ENCODE measurements at places on chromosomes 5 and 9.

DNA sequence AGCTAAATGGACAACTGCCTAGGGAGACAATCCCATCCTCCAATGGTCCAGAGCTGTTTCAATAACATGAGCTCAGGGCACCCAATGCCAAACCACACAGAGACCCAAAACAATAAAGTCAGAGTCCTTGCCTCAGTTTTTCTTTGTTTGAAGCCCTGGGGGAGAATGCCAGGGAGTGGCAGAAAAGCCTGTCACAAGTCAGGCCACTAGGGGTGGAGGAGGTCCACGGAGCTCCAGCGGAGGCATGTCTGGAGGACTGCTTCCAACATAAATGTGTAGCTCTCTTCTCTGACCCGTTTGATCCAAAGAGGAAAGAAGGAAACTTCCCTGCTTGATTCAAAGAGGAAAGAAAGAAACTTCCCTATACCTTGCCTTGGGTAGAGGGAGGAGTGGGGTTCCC, 175.3 kb downstream of the HSPA4 start:
- no peak for DNase-seq

GRCh38 chr5:172743112-172743959, 27.7 kb downstream of the DUSP1 start:
- no peak for DNase-seq

DNA sequence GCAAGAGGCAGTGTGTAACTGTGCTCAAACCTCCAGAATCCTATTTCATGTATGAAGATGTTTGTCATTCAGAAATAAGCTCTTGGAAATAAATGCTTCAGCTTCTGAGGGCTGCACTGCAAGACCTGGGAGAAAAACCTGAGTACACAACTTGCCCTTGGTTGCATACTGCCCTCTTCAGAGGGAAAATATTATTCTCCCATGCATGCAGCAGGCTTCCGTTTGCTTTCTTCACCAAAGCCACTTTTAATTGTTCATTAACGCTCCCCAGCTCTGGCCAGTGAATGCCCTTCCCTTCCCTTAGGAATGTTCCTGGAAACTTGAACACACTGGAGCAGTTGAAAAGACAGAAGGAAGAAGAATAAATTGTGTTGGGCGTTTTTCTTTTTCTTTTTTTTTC, 2.5 kb upstream of the WHRN start:
- DNase-seq: no peak

DNA sequence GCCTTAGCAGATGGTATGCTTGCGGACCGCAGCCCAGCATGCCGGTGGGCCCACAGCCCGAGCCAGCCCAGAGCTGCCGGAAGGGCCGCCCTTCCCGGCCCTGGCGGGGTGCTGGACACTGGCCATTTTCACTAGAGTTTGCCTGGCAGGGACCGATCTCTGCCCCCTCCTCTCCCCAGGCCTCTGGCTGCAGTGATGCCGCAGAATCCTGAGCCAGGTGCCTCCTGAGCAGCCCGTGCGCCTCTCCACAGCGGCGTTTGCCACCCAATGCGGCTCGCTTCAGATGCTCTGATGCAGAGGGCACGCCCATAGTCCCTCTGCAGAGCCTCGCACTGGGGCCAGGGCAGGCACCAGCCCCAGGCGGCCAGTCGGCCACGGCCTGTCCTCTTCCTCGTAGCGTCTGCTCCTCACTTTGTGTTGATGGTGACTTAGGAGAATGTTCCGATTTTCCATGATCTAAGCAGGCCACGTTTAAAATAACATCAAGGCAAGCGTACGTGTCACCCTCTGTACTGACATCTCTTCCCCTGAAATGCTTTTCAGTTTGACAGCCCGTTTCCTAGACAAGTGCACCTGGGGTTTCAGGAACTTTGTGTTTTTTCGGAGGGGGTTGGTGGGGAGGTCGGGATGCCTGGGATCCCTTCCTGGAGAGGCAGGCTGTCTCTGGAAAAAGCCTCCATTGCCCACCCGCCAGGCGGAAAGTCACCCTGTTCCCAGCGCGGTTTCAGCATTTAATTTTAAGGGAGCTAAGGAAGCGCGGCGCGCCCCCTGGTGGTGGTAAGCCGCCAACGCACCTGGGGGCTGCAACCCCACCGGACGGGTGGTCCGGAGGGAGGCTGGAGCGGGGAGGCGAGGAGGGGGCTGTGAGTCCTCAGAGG, 29.8 kb upstream of the HMCN2 start:
- DNase-seq: peak; percentile 40

DNA sequence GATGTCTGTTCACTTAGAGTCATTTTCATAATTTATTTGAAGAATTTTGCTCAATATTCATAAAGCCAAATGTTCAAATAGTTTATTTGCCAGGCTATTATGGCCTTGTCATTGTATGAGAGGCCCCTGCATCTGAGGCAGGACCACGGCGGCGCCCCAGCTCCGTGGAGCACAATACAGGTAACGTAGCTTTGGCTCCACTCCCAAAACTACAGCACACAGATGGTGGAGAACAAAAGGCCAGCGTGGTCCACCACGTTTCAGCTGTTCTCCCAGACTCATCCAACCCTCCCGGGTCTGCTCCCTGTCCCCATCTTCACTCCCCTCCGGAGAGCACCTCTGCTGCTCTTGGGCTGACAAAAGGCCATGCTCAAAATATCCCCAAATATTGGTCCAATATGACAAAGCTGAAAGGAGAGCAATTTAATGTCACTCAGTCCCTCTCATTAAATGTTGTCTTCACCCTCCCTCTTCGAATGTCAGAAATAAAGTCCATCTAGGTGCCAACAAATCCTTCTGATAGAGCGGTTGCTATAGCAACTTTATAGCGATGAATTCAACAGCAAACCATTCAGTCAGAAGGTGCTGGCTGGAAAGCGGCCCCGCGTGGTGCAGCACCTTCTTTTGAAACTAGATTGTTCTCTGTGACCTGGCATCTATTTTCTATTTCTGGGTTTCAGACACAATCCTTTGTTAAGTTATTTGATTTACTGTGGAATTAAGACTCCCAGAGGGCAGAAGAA, 504.3 kb downstream of the ARHGEF28 start:
- no peak for DNase-seq

- no peak for DNase-seq
These were observed 38.9 kb downstream of the ADRA1B start for GRCh38 chr5:159955056-159955624.

DNA sequence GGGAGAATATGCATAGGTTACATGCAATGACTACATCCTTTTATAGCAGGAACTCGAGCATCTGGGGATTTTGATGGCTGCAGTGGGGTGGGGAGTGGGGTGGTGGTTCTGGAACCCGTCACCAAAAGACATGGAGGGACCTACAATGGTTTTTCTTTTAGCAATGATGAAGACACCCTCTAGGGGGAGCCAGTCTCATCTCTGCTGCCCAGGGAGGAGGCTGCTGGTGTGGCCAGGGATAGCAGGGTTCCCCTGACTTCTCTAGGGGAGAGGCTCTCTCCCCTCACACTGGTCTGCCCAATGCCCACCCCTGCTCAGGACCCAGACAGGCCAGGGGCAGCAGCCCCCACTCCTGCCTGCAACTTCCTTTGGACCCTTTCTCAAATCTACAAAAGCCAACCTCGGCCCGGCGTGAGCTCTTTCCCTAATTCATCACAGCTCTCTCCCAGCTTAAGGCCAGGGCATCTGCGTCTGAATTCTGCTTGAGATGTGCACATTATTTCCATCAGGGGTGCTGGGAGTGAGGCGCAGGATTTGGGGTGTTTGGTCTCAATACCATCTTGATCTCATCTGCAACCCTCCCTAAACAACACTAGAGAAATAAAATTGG, 73.6 kb upstream of the RETREG1 start:
- no peak for DNase-seq

- no peak for DNase-seq
These were observed 31.3 kb downstream of the MARCHF3 start for GRCh38 chr5:126998895-126999570.

DNA sequence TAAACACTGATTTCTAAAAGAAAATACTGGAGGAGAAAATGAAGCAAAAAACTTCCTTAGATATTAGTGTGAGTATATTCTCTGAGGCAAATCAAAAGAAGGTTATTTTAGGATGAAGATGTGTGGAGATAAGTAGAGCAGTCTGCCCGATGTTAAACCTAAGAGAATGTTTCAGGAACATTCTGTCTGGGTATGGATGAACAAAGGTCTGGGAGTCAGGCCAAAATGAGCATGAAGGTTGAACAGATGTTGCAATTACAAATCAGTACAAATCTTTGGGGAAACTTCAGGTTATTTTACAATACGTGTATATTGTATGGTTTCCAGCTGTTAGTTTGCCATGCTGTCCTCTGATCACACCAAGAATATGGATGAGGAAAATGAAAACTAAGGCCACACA, 14.4 kb upstream of the CEP78 start:
- DNase-seq: no peak

GRCh38 chr9:16179566-16179965, 626.7 kb downstream of the CCDC171 start:
- no peak for DNase-seq

- no peak for DNase-seq
These were observed 48.1 kb downstream of the FOCAD start for GRCh38 chr9:20732118-20732517.

DNA sequence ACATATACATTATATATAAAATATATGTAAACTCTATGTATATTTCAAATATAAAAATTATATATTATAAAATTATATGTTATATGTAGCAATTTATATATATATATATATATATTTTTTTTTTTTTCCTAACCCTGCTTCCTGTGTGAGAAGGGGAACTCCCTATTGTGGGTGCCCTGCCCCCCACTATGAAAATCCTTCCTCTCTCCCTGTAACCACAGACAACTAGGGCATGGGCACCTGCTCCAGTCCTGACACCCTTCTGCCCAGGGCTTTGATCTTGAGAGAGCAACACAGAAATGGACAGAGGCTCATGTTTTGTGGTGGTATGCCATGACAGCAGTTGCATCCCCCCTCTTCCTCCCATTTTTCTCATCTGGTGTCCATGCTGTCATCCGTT, 148.7 kb upstream of the IL12B start:
- no peak for DNase-seq

DNA sequence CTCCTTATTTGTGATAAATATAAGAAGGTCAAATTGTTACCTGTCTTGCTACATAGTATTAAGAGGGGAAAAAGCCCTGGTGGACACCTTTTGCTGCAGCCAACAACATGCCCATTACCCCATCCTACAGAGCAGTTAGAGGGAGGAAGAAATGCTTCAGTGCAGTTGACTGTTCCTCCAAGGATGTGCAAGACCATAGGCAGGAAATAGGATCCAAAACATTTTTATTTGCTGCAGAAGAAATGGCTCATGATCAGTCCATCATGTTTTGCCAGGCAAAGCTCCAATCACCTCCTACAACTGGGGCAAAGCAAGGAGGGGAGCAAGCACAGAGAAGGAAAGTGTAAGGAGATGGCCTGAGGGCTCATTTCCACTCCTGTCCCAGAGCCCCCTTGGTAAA, 399.1 kb upstream of the PIK3R1 start:
- DNase-seq: no peak

DNA sequence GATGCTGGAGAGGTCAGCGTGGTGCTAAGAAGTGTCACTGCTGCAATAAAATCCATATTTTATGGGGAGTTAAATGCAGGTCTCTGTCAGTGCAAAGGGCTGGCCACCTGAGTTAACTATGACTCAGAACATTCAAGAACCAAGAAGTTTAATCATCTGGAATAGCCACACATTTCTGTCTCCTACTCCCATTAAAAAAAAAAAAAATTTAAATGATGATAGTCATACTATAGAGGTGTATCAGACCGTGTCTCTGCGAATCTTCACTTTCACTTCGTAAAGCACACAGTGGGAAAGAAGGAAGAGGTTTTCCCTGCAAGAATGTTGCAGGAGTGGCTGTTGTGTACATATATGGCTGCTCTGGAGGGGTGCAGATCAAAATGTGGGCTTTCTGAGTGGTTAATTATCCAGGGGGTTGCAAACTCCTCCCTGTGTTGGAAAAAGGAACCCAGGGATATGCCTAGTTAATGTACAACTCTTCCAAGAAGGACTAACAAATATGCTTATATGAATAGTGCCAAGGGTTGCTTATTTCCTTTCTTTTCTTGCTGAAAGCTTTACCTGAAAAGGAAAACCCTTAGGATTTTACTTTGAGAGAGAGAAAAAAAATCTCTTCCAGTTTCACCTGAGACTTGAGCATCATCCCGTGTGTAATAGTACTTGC, 1.5 kb downstream of the CDH6 start:
- DNase-seq: no peak

DNA sequence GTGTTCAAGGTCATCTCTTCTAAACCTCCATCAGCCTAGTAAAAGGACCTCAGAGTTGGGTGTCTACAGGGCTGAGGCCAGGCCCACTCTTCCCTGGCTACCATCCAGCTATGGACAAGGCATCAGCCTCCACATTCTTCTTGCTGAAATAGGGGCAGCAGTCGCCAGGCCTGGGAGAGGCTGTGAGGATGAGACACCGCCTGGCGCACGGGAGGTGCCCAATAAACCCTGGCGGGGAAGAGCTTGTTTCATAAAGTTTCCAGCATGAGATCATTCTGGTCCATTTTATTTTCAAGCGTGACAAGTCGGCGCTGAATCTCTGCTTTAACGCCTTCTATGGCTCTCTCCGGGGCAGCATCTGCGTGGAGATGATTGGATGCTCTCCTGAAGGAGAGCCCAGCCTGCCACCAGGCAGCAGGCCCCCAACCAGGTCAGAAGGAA, 153.4 kb downstream of the OLFM1 start:
- DNase-seq: no peak

GRCh38 chr9:121631978-121632418, 19.4 kb upstream of the DAB2IP start:
- no peak for DNase-seq

DNA sequence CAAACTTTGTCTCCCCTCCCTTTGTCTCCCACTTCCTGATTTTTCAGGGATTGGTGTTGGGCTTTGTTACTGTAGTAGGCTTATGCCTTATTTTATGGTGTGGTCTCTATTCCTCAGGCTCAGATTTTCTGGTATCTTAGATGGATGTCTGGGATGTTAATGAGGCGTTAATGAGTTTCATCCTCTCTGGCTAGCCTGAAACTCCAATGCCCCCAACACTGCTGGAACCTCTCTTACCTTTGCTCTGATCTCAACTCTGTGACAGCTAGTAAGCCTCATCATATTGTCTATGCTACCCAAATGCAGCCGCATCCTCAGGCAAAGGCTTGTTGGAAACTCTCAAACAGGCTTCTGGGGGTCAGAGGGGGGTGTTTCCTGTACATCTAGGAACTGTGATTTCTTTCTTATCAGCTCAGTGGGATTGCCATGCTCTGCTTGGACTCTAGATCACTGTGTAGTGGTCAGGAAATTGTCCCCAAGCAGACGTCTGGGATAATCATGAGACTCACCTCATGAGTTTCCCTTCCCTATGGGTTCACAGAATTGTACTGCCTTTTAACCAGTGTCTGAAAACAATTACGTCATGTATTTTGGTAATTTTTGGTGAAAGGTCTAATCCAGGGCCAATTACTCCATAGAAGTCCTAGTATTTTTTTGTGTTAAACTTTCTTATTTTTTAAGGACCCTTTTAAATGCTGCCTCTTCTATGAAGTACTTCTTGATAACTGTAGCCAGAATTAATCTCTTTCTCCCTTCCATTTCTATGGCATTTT, 88.8 kb upstream of the TRPC7 start:
- DNase-seq: no peak

DNA sequence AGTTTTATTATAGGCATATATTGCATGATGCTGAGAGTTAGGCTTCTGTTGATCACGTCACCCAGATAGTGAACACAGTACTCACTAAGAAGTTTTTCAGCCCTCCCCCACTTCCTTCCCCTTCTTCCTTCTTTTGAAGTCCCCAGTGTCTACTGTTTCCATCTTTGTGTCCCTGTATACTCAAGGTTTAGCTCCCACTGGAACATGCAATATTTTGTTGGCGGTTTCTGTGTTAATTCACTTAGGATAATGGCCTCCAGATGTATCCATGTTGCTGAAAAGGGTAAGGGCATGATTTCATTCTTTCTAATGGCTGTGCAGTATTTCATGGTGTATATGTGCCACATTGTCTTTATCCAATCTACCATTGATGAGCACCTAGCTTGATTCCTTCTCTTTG, 764.3 kb downstream of the MTRR start:
- no peak for DNase-seq
